ENCODE measurements at places on chromosomes 6 and 20.

- DNase-seq, result no peak
These were observed 19.1 kb upstream of the CD93 start for GRCh38 chr20:23105193-23105592.

GRCh38 chr6:36641543-36641942, 37.0 kb upstream of the CDKN1A start:
- no peak for DNase-seq

GRCh38 chr20:57868310-57868709, 158.5 kb upstream of the PMEPA1 start:
- no peak for DNase-seq

DNA sequence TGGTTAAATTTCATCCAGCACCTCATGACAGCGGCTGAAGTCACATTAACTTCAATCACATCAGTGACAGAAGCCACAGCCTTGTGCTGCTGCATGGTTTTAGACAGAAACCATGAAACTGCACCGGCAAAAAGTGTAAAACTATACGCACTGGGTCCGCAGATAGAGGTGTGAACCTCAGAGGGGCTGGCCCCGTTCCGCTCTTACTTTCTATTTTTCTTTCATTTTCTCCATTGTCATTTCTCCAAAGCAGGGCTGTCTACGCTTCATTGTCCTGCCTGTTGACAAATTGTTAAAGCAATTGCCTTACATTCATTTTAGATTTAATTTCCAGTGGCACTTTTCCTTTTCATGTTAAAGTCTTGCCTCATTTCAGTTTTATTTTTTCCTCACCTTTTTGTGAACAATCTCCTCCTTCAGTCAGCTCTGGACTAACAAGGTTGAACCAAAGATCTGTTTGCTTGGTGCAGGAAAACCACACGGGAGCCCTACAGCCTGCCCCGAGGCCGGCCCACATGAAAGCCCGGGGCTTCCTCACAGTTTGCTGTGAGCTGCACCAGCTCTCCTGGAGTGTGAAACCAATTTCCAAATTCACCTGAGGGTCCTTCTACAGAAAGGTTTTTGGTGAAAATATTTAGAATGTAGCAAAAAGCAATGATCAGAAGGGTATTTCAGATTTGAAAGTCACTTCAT, 63.7 kb downstream of the PRR18 start:
- DNase-seq, result no peak

DNA sequence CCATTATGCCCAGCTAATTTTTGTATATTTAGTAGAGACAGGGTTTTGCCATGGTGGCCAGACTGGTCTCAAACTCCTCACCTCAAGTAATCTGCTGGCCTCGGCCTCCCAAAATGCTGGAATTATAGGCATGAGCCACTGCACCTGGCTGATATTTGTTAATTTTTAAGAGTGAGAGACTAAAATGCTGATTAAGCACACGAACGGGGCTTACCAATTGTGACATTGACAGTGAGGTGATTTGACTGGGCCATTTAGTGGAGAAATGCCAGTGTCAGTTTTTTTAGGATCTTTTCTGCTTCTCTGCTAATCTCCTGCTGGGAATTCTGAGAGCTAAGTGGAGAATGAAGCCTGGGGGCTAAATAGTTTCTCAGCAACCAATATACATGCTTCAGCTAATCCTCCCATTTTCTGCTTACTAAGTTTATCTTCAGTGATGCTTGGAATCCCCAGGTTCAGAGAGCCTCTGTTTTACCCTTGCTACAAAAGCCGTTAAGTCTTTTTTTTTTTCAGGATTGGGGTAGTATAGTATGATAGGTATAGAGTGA, 9.8 kb upstream of the DEFB123 start:
- DNase-seq, result no peak

DNA sequence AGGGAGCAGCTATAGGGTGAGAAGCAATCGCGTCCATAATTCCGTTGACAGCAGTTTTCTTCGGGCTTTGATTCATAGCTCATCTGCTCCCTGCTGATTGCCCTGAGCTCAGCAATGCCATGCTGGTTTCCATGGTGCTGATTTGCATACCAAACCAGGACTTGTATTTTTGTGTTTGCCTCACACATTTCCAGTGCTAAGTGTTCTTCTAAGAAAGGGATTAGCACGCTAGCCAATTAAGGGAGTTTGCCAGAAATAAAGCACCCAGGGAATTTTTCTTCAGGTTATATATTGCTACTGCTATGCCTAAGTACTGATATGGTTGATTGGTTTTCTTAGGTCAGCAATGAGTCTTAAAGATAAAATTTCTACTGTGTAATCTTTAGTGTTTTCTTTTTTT, 177.6 kb downstream of the PLCB1 start:
- no peak for DNase-seq

DNA sequence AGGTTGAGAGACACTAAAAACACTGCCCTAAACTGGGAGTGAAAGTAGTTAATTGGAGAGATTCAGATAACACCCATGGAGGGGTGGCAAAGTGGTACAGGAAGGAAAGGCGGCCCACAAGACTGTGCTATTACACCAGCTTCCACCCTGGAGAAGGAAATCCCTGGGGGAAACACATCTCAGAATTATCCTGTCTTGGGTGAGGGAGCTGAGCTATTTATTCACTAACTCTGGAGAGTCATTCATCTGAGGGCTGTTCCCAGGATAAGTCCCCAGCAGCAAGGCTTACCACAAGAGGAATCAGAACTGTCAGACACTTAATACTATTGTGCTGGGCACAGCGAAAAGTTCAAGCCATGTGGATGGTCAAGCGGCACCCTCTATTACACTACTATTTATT, 9.9 kb downstream of the TBCC start:
- no peak for DNase-seq

- no peak for DNase-seq
These were observed 53.7 kb downstream of the CPXM1 start for GRCh38 chr20:2746636-2747265.

DNA sequence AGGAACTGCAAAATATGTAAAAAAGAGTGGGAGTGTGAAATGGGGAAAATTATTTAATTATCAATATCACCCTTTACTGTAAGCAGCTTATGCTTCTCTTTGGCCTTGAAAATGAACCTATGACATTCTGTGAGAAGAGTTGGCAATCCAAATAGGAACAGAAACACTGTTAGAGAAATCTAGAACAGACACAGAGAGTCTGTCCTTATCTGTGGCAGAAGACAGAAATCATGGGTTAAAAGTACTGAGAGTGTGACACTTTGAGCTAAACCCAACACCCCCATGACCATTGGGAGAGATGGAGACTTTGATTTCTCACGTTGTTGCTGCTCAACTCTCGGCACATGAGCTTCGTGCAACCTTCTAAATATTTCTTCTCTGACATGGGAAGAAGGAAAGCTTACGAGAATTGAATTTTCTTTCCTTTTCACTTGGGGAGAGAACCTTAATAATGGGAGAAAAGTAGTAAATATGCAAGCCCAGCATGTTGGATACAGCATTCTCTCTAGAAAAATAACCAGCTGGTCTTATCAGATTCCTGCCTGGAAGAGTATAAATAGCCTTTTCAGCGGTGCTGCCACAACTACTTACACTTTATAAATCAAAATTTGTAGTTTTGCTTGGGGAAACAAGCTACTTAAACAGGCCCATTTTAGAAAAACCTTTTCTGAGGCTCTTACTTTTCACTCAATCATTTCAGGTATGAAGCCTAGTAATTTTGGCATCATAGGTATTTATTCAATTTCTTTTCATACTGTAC, 49.4 kb upstream of the NOX3 start:
- no peak for DNase-seq

DNA sequence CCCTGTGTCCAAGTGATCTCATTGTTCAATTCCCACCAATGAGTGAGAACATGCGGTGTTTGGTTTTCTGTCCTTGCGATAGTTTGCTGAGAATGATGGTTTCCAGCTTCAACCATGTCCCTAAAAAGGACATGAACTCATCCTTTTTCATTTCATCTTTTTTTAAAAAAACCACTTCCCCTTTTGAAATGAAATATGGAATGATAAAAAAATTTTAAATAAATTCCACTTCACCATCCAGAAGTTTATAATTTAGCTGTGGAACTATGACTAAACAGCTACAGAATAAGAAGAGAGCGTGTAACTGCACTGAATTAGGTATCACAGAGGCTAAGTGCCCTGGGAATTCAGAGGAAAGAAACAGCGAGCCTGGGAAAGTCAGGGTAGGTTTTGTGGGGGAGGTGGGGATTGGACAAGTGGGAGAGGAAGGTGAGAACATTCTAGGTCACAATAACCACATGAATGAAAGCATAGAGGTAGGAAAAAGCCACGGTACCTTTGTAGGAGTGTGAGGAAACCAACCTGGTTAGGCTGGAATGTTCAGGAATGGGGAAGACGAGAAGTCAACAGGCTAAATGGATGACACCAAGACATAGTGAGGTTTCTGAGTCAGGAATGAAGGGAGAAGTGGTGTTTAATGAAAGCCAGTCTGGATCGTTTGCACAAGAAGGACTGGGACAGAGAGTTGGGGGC, 11.0 kb downstream of the TRIM10 start:
- DNase-seq, result no peak

DNA sequence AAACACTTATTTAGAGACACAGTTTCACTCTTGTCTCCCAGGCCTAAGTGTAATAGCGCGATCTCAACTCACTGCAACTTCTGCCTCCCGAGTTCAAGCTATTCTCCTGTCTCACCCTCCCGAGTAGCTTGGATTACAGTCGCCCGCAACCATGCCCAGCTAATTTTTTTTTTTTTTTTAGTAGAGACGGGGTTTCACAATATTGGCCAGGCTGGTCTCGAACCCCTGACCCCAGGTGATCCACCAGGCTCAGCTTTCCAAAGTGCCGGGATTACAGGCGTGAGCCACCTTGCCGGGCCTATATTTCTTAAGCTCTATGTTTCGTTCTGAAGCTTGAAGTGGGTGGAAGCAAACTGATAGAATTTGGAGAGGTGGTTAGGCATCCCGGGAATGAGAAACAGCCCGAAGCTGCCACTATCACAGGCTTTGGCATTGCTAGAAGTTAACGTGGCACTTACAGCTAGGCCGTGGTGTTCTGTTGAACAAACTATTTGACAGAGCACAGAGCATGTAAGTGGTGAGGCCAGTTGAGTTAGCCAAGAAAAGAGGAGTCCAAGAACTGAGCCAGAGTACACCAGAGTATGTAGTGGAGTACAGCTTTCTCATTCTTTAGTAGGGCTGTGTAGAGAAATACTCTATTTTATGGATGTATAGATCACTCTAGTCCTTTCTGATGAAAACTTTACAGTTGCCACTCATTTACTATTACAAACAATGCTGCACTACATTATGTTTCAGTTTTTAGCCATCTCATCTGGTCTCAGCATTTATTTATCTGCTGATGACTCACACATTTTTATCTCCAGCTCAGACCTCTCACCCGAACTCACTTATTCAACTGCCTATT, 62.0 kb upstream of the HFE start:
- no peak for DNase-seq

- no peak for DNase-seq
These were observed 278.4 kb downstream of the LRFN2 start for GRCh38 chr6:40308533-40309306.

DNA sequence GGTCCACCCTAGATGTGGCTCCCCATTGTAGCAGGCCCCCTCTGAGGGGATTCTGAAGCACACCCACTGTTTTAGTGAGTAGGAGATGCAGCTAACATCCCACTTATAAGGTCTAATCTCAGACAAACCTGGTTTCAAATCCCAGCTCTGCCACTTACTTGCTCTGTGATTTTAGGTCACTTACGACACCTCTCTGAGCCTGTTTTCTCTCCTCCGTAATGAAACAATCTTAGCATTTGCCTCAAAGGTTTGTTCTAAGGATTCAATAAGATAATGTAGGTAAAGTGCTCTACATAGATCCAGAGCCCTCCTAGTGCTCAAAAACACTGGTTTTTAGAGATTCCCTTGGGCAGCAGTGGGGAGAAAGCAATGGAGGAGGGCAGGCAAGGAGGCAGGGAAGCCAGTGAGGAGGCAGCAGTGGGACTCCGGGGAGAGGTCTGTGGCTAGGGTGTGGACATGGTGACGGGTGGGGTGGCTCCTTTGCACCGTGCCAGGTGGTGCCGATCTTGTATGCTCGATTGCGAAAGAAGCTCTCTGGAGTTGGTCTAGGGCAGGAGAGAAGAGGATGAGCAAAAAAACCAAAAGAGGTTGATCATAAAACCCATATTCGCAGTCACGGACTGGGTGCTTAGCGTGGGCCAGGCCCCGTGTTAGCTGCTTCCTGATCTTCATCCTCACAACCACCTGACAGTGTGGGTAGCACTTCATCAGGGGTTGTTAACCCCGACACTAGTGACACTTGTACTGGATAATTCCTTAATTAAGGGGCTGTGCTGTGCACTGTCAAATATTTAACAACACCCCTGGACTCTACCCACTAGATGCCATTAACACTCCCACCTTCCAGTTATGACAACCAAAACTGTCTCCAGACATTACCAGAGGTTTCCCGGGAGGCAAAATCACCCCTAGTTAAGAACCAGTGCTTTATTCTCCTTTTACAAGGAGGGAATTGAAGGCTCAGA, 16.8 kb upstream of the PTGIS start:
- DNase-seq, result no peak

DNA sequence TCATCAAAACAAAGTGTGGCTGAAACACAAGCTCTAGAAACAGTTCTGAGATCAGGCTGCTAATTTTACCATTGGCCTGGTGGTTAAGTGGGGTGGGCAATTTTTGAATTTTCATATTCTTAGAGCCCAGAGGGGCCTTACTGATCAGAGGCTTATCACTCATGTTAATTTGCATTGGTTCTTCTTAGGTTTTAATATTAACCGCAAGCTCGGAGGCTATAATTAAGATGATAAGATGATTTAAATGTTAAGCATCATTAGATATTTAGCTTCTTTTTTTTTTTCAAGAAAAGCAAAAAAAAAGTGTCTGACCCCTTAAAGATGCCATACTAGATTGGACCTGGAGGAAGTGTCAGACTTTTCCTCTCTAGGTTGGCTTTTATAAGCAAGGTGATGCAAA, 8.4 kb upstream of the POPDC3 start:
- DNase-seq, result no peak

DNA sequence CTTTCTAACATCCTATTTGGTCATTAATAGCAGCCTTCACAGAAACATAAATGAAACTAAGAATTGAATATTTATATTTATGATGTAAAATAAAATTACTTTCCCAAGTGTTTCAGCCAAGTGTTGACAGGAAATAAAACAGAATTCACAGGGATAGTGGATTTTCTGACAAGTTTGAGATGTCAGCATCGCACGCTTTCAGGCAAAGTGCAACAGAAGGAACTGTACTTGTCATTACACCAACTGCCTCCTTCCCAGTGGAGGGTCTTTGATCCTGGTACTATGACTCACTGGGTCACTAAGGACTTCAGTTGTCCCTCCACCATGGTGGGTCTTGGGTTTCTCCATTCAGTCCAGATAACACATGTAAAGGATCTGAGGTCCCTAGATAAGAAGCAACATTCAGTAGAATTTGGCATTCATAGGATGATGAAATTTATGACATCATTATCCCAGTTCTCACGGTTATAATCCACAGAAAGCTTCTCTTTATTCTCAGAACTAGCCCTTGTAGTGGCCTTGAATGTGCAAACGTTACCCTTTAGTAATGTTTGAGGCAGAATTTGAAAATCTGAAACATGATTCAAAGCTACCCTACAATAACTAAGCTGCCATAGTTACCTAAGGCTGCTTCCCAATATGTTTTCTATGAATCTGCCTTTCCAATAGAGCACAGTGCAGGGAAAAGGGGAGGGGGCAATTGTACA, 3.8 kb upstream of the TNFAIP3 start:
- no peak for DNase-seq

- DNase-seq, result no peak
These were observed 104.9 kb upstream of the TFAP2D start for GRCh38 chr6:50608421-50608820.
